ENCODE measurements at places on chromosomes 1 and 21. TPM values are rescaled to one million over a fixed set of nuclear protein-coding genes. Genes with fewer than 3 reads are reported as not detected.

The STUM gene
- total RNA-seq, result not detected

The SHISAL2A gene
- total RNA-seq, result not detected

The RNU1-3 gene
- under 0.01 TPM for total RNA-seq

The RXRG gene
- under 0.01 TPM for total RNA-seq

The MAP10 gene
- total RNA-seq, result 2.6 TPM

The ARMH1 gene
- total RNA-seq, result 6.4 TPM

The MRPS15 gene
- 75.0 TPM for total RNA-seq

The VWA1 gene
- 2.6 TPM for total RNA-seq

The RPL22 gene
- 159 TPM for total RNA-seq

The EPB41 gene
- 38.0 TPM for total RNA-seq

The BRINP3 gene
- 18.8 TPM for total RNA-seq

The HTR6 gene
- not detected for total RNA-seq

The NECTIN4 gene
- 0.33 TPM for total RNA-seq

All from fibroblast of lung (primary cell).